ENCODE measurements at places on chromosomes 3 and 15. TPM values are rescaled to one million over a fixed set of nuclear protein-coding genes. Genes with fewer than 3 reads are reported as not detected.

DNA sequence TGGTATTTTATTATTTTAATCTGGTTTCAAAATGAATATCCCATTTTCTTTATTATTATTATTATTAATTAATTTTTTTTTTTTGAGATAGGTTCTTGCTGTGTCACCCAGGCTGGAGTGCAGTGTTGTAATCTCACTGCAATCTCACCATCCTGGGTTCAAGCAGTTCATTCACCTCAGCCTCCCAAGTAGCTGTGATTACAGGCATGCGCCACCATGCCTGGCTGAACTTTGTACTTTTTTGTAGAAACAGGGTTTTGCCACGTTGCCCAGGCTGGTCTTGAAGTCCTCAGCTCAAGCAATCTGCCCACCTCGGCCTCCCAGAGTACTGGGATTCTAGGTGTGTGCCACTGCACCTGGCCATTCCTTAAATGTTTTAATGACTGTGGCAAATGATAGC lies 28.6 kb downstream of the DAG1 start:
- no peak for DNase-seq
- H3K4me1 ChIP-seq: peaks cover 21% of the 10 kb centered on the region
- no peaks in the 10 kb centered on the region for H3K36me3 ChIP-seq
- no peak overlapping the region for H3K27ac ChIP-seq

DNA sequence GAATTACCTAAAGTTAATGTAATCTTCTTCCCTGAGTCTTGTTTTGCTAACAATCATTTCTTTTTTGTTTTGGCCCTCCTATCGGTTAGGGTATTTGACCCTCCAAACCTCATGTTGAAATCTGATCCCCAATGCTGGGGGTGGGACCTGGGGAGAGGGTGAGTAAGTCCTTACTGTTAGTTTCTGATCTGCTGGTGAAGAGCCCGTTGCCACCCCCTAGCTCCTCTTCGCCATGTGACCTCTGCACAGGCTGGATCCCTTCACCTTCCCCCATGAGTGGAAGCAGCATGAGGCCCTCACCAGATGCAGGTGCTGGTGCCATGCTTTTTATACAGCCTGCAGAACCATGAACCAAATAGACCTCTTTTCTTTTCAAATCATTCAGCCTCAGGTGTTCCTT lies 62.8 kb upstream of the ADCY5 start:
- no peak overlapping the region for H3K4me3 ChIP-seq
- H3K36me3 ChIP-seq: no peaks in the 10 kb centered on the region
- no peaks in the 10 kb centered on the region for H3K27me3 ChIP-seq
- H3K4me1 ChIP-seq: no peaks in the 10 kb centered on the region

DNA sequence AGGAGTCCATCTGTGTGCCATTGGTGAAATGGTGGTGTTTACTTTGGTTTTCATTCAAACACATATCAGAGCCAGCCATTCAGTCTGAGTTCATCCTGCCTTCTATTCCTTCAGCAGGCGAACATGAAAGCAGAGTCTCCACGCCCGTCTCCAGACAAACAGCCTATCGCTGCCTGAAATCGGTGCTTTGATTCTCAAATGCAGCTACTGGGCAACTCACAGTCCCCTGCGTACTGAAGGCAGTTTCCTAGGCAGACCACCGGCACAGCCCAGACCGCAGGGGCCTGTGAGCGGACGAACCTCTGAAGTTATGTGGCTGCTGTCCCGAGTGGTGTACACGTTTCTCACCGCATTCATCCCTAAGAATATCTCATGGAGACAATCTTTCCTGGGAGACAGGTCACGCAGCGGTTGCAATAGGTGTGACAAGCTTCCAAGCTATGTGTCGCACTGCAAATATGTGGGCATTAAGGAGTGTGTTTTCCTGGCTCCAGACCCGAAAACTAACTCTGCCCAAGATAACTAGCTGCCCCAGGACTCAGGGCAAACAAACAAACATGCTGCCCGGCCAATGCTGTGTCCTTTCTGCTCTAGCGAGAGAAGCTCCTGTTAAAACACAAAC lies 16.9 kb upstream of the RYR3 start:
- H3K36me3 ChIP-seq: no peaks in the 10 kb centered on the region
- H3K4me3 ChIP-seq: no peak overlapping the region
- no peak overlapping the region for H3K27ac ChIP-seq
- DNase-seq: no peak
- no peaks in the 10 kb centered on the region for H3K27me3 ChIP-seq

DNA sequence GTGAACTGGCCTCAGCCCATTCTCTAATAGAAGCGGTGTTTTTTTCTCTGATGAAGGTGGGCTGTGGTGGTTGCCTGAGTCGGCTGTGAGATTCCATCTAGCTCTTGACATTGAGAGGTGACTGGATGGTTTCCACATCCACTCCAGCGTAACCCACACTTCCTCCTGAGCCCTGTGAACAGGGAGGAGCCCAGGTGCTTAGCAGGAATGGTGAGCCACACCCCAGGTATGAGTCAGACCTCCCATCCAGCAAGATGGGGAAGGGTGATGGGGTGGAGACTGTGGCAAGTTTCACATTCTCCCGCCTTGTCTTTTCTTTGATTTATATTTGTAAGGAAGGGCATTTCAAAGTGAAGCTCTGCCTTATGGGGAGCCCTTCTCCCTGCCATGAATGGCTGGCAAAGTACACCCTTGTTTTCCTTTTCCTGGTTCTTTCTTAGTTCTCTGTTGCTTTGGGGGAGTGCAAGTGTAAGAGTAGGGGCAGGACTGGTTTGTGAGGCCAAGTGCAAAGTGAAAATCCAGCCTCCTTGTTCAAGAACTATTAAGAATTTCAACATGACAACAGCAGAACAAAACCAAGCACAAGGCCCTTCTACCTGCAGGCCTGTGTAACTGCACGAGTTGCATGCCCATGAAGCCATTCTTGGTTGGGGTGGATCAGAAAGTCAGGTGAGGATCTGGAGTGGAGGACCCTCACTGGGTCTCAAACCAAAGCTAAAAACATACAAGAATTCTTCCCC lies 4.6 kb upstream of the TPRG1 start:
- no peak overlapping the region for H3K4me3 ChIP-seq
- peak overlapping the region; percentile 38 for H3K27ac ChIP-seq
- H3K36me3 ChIP-seq: no peaks in the 10 kb centered on the region

DNA sequence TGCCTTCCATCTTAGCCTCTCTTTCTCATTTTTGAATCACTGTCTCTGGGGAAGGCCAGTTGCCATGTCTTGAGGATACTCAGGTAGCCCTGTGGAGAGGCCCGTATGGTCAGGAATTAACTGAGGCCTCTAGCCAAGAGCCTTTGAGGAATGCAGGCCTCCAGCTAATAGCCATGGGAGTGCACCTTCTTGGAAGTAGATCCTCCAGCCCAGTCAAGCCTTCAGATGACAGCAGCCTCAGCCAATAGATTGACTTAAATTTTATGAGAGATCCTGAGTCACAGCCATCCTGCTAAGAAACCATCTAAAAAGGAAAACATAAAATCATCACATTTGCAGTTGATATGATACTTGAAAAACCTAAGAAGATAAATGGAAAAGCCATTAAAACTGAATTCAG lies 112.5 kb upstream of the BNIP2 start:
- H3K27ac ChIP-seq: no peak overlapping the region
- DNase-seq: no peak
- H3K36me3 ChIP-seq: no peaks in the 10 kb centered on the region
- H3K4me1 ChIP-seq: no peaks in the 10 kb centered on the region

GRCh38 chr3:136818191-136818768 lies 646 bp upstream of the SLC35G2 start:
- no peaks in the 10 kb centered on the region for H3K36me3 ChIP-seq
- H3K27ac ChIP-seq: peak overlapping the region; percentile 91
- peak overlapping the region; percentile 74 for H3K4me3 ChIP-seq
- no peaks in the 10 kb centered on the region for H3K27me3 ChIP-seq
- no peak for DNase-seq

ITPKA gene
- total RNA-seq: not detected

DNA sequence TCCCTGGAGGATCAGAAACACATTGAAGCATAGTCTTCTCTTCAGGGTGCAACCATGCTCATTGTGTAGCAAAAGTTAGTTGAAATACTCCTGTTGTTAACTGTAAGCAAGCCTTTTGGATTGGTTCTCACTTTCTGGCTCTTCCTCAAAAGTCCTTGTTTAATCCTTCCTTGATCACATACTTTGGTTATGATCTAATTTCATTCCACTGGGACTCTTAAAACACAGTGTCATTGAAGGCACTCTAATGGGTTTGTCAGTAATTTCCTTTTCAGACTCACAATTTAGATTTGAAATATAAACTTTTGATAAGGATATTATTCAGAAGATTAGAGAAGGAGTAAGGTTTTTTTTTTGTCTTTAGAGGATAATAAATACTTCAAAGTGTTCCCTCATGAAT lies 451.7 kb upstream of the SGO1 start:
- H3K36me3 ChIP-seq: no peaks in the 10 kb centered on the region
- H3K4me3 ChIP-seq: no peak overlapping the region
- no peak overlapping the region for H3K27ac ChIP-seq
- no peaks in the 10 kb centered on the region for H3K27me3 ChIP-seq

DNA sequence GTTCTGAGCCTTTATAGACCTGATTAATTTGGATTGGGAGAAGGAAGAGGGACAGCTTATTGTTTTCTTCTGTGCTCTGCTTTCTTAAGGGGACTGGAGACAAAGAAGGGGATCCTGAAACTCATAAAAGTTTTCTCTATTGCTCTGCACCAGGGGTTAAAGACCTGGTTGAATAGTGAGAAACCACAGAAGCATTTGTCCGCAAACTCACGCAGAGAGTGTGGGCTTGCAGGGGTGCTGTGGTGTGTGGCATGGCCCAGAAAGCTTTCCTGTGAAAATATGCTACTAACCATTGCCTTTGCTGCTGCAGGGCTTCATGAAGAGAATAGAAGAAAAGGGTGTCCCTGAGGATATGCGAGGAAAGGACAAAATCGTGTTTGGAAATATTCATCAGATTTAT lies 73.1 kb upstream of the UMPS start:
- no peak for DNase-seq
- no peak overlapping the region for H3K27ac ChIP-seq
- peaks cover 18% of the 10 kb centered on the region for H3K36me3 ChIP-seq

PROK2 gene
- total RNA-seq: 0.74 TPM

CYP19A1 gene
- 8.8 TPM for total RNA-seq

DNA sequence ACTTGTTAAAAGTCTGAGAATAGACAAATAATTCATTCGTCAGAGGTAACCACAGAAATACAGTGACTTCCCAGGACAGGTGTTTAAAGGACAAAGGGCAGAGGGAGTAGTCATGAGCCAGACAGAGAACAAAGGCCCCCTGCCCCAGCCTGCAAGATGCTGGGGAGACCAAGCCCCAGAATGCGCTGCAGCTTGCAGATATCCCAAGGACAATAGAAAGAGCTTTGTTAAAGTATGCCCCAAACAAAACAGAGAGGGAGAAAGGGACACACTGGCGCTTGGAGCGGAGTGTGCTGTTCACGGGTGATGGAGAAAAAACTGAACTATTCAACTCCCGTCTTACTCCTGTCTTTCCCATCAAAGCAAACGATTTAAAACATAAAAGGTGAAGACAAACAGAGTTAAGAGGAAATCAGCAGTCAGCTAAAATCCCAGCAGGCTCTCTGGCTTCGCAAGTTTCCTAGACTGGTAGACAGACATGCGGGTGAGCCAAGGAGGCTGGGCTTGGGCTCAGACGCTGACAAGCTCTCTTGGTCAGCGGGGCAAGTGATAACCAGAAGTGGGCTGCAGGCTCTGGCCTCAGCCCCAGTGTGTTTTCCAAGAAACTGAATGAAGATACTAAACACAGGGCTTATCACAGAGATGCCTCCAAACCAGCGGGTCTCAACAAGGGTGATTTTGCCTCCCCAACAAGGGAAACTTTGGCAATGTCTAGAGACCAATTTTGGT lies 130.1 kb downstream of the UACA start:
- no peaks in the 10 kb centered on the region for H3K36me3 ChIP-seq
- DNase-seq: no peak
- H3K27ac ChIP-seq: no peak overlapping the region
- no peak overlapping the region for H3K4me3 ChIP-seq
- no peaks in the 10 kb centered on the region for H3K27me3 ChIP-seq

DNA sequence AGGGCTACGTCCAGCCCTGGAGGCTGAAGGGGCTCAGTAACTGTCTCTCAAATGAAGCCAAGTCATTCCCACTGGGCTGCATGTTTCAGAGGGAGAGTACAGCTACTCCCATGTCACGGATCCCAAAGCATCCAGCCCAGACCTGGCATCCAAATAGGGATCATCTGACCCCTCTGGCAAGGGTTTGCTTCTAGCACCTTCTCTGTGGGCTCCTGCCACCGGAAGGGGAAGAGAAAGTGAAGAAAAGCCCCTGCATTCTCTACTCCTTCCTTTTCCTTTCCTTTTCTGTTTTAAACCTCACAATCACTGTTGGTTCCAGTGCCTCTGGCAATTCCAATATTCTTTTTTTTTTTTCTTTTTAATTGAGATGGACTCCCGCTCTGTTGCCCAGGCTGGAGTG lies 64.5 kb upstream of the CTSH start:
- DNase-seq: no peak
- no peak overlapping the region for H3K4me3 ChIP-seq
- H3K27me3 ChIP-seq: no peaks in the 10 kb centered on the region
- H3K36me3 ChIP-seq: no peaks in the 10 kb centered on the region
- H3K27ac ChIP-seq: no peak overlapping the region

DNA sequence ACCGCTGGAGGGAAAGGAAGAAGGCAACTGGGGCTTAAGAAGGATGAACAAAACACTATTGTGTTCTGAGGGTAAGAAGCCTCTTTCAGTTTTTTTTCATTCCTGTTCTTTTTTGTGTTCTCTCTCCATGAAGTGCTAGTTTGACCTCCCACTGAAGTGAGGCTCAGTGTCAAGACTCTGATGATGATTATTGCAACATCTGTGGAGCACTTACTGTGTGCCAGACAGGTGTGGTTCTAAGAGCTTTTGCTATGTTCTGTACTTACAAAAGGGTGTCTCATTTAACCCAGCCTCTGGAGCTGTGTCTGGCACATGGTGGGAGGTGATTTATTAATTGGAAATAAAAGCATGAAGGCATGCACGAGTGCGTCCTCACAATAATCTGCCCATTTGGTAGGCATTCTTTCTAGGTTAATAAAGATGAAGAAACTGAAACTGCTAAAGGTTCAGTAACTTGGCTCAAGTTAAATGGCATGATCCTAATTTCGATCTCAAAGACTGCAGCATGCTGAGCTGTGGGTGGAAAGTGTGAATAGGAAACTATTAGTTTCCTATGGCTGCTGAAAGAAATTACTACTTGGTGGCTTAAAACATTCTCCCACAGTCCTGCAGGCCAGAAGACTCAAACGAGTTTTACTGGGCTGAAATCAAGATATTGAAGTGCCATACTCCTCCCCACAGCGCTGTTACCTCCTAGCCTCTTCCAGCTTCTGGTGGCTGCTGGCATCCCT lies 38.5 kb upstream of the VEPH1 start:
- H3K4me1 ChIP-seq: peaks cover 22% of the 10 kb centered on the region
- H3K4me3 ChIP-seq: no peak overlapping the region
- no peaks in the 10 kb centered on the region for H3K27me3 ChIP-seq
- DNase-seq: no peak
- H3K36me3 ChIP-seq: no peaks in the 10 kb centered on the region

GRCh38 chr3:37130984-37131859 lies 43.2 kb downstream of the LRRFIP2 start:
- H3K36me3 ChIP-seq: no peaks in the 10 kb centered on the region
- no peak overlapping the region for H3K4me3 ChIP-seq
- no peak overlapping the region for H3K27ac ChIP-seq
- no peak for DNase-seq

ADAMTS17 gene
- 16.0 TPM for total RNA-seq

TERC gene
- total RNA-seq: 204 TPM

TMEM39A gene
- total RNA-seq: 27.0 TPM

- H3K27ac ChIP-seq: no peak overlapping the region
- H3K4me1 ChIP-seq: no peaks in the 10 kb centered on the region
- H3K4me3 ChIP-seq: no peak overlapping the region
- DNase-seq: no peak
- H3K36me3 ChIP-seq: peaks cover 38% of the 10 kb centered on the region
Observed at GRCh38 chr3:11305509-11305908, 33.3 kb downstream of the ATG7 start.

Measured in vagina (tissue), 2 donors.